ENCODE measurements at places on chromosomes 12 and 14.

DNA sequence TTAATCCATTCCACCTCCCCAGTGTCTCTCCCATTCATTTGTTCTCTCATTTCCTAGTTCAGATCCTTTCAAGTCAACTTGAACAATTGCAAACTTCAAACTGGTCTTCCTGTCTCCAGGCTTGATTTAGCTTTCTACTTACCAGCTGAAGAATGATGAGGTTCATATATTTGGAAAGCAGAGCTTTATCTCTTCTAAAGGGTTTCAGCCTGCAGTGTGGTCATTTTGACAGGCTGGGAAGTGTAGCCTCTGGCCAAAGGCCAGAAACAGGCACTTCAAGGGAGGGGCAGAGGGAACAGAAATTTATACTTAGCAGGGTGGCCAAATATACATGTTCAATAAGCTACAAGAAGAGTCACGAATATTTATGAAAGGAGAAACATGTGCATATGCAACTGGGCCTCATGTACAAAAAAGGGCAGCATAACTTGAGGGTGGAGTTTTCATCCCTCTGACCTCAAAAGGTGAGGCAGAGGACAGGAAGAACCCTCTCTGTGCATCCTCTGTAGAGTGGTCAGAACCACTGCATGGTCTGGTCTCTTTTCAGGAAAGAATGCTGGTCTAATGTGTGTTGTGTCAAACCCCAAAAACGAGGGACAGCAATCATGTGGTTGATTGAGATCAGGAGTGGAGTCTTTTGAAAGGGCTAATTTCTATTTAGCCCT, 34.0 kb upstream of the HECTD1 start:
- DNase-seq, result no peak

DNA sequence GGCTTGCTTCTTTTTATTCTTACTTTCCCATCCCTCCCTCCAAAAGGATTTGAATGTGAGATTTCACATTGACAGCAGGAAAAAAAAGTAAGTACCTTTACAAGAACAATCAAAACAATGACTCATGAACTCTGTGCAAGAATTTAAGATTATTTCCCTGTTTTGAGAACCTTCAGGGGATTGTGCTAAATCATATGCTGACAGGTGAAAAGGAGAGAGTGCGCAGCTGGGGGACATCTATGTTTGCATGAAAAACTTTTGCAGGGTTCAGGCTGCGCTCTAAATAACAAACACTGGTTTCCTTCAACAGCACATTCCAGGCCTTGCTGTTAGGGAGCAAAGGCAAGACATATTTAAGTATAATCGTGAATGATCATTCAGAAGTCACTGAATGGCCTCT, 27.3 kb downstream of the RERG start:
- DNase-seq, result no peak

DNA sequence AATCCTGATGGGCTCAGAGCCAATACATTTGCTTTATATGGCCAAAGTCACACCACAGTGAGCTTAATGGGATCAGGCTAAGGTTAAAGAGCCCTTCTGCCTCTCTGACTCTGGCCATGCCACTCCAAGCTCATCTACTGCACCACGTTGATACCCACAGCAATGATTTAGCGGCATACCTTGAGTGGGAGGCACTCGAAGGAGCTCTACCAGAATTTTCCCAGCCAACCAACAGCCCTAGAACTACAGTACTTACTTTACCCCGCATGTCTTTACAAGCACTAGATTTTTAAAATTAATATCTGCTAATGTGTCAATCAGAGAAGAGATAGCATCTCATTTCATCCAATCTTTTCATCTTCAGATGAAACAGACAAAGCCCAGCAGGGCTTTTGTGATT, 300.5 kb downstream of the GRIN2B start:
- no peak for DNase-seq

- DNase-seq, result no peak
These were observed 43.7 kb downstream of the DEGS2 start for GRCh38 chr14:100115726-100116125.

DNA sequence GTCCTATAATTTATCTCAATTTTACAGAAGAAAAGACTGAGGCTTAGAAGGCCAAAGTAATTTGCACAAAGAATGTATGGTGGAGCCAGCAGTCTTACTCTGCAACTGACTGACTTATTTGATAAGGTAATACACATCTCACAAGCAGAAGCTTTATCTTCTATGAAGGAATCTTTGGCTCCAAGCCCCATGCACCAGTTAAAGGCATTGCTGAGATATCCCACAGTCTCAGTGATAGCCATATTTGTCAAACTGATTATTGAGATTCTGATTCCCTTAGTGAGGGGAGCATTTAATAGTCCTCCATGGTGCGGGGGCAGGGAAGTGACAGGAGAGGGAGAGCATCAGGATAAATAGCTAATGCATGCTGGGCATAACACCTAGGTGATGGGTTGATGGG, 60.4 kb upstream of the GRIP1 start:
- DNase-seq, result no peak

GRCh38 chr12:592024-592505, 71.2 kb downstream of the NINJ2 start:
- no peak for DNase-seq

- no peak for DNase-seq
These were observed 87.4 kb upstream of the FZD10 start for GRCh38 chr12:130074661-130075406.

GRCh38 chr12:1131811-1132224, 140.8 kb downstream of the ERC1 start:
- DNase-seq, result no peak

DNA sequence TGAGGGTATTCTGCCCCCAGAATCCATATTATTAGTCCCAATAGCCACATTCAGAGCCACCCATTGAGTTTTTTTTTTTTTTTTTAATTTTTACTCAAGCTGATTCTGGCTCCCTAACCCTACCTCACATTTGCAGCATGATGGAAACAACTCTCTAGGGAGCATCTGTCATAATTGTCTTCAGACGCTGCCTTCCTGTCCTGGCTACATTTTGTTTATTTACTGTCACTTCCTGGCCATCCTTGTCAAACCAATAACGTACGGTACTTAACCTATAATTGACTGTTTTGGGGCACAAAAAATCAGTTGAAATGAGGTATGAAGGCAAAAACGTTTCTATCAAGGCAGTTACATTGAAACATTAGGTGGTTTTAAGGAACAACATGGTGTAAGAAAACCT, 2.1 kb downstream of the GLIPR1 start:
- DNase-seq, result no peak

GRCh38 chr12:56721721-56722120, 3.4 kb downstream of the NACA start:
- no peak for DNase-seq
